ENCODE measurements at places on chromosomes 2 and 18. TPM values are rescaled to one million over a fixed set of nuclear protein-coding genes. Genes with fewer than 3 reads are reported as not detected.

Gene GNAL
- 7.5 TPM for total RNA-seq

Gene RALB
- total RNA-seq = 59.8 TPM

Gene ABCG5
- total RNA-seq = not detected

Gene BIN1
- total RNA-seq = 30.1 TPM

Gene KYNU
- 11.7 TPM for total RNA-seq

Gene UGT1A8
- total RNA-seq = not detected

Gene CDC42EP3
- total RNA-seq = 35.7 TPM

Gene CEP192
- 19.8 TPM for total RNA-seq

Gene SP5
- 5.8 TPM for total RNA-seq

Gene HOXD12
- not detected for total RNA-seq

Gene POTEJ
- total RNA-seq = not detected

Gene ZNF142
- total RNA-seq = 15.4 TPM

Gene ZNG1B
- total RNA-seq = 29.9 TPM

Gene ADAM23
- total RNA-seq = 2.5 TPM

Gene WDR33
- total RNA-seq = 83.3 TPM

Gene AMER3
- total RNA-seq = not detected
